ENCODE measurements at places on chromosomes 3 and 15.

- no peak for DNase-seq
Measured at GRCh38 chr3:149271669-149272068, 50.0 kb upstream of the CP start.

GRCh38 chr15:52749258-52749657 is 40.9 kb downstream of the ONECUT1 start:
- DNase-seq, result no peak

- no peak for DNase-seq
Measured at GRCh38 chr3:127858937-127859336, 36.6 kb upstream of the MGLL start.

DNA sequence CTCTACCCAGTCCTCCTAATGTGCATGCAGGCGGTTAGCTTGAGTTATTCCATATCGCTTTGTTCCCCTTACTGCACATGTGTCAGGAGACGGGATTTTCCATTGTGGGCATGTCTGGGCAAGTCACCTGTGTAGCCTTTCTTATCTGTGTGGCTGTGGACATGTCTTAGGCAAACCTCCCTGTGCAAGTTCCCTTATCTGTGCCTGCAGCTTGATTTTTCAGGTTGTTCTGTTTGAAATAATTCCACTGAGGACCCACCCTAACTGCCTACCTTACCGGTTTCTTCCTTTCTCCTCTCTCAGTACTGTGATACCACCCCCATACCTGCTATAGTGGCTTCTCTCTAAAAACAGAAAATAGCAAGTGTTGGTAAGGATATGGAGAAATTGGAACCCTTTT is 113.6 kb downstream of the NEO1 start:
- DNase-seq, result no peak

All from stimulated activated CD4-positive, alpha-beta T cell treated with anti-CD3 and anti-CD28 coated beads, Interleukin-15, amount 100 ng/mL, for 24 hours (primary cell).